ENCODE measurements at places on chromosomes 5 and 9.

DNA sequence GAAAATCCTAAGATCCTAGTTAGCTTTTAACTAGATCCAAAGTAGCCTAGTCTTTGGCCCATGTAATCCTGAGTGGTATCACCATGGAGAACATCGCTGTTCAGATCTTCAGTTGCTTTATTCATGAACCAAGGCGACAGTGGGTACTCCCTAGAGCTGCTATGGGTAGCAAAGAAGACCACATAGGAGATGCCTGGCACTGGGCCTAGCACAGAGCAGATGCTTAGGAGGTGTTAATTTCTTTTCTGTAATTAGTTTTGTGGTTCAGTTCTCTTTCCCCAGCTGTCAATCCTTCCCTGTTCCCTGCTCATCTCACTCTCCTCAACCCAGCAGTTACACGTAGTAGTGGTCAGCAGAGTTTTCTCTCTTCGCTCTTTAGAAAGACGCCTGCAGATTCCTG, 9.3 kb downstream of the CAST start:
- DNase-seq, result no peak

- no peak for DNase-seq
Observed at GRCh38 chr5:12013351-12013750, 109.1 kb upstream of the CTNND2 start.

DNA sequence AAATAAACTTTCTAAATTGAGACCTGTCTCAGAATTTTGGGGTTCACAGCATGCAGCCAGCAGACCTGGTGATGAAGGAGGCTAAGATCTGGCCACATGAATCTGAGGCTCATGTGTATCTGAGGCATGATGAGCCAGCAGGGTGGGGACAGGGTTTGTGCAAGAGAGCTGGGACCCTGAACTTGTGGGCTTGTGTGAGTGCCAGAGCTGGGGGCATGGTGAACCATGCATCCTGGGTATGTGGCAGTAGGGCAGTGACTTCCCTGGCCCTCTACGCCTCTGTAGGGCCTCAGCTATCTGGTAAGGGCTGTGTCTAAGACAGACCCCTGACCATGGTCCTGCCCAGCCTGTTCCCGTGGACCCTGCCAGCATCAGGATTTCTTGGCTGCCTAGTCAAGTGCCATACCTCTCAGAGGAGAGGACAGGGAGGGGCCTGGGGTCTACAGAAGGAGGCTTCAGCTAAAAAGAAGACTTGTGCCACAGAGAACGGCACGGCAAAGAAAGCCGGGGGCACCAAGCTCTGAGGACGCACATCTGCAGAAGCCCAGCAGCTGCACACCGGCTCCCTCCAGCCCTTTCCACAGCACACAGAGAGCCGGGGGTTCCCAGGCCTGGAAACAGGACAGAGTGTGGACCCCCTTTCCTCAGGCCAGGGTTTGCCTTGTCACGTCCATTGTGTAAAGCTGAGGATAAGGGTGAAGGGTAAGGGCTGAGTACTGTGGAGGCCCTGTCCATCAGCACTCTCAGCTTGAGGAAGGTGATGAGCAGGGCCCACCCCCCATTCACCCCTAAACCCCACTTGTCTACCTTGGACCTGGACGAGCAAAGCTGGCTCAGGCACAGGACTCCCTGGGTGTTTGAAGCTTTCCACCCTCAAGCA, 130.1 kb downstream of the MRPL36 start:
- DNase-seq, result no peak

- no peak for DNase-seq
Observed at GRCh38 chr9:75235632-75236031, 147.3 kb downstream of the OSTF1 start.

DNA sequence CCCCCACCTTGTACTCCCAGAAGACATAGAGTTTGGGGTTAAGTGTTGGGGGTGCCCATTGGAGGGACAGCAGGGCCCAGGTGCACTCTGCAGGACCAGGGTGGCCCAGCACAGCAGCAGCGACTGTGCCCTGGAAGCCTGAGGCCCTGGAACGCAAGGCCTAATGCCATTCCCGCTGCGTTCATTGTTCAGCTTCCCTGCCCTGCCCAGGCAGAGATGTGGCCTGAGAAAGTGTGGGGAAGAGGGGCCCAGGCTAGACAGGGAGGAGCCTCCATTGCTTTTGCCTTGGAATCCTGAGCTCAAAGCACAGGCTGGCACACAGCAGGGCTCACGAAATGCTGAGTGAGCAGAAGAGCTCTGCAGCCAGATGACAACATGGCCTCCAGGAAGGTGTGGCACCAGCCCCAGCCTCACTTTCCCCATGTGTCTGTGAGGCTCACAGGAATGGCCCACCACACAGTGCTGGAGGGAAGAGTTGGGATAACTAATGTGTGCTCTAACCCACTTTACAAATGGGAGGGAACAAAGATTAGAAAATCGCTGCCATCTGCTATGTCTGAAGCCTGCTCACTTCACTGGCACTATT, 19.4 kb downstream of the S1PR3 start:
- no peak for DNase-seq

GRCh38 chr9:38311382-38312270, 80.9 kb upstream of the ALDH1B1 start:
- DNase-seq, result no peak

- DNase-seq, result peak; percentile 9
Observed at GRCh38 chr5:96279801-96280542, 153.1 kb downstream of the PCSK1 start.

DNA sequence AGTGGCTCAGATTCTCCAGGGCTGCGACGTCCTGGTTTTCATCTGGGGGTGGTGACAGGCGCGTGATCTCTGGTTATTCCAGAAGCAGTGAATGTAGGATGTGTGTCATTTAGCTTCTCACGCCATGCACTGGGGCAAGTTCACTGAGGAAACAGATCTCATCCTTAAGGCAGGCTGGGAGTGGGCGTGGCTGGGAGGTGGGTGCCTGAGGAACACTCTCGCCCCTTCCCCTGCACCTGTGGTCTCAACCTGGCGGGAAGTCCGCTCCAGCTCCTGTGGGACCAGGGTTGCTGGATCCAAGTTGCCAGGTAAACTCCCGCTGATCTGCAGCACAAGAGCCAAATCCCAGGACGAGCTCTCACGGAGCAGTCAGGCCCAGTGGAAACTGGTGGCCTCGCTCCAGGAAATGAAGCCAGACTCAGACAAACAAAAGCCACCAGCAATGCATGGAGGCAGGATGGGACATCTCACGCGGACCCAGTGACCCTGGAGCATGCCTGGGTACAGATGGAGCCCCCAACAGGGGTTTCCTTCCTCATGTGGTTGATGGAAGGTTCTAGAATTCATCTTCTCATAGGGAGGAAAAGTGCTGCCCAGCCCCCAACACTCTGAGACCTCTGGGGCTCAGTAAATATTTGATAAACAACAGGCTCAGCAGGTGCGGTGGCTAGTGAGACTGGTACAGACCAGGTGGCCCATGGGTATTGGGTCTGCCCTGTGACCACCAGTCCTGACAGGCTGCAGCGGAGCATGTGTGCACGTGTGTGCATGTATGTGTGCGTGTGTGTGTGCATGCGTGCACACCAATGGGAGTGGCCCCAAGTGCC, 16.3 kb upstream of the SLC12A7 start:
- DNase-seq, result no peak

GRCh38 chr5:103093727-103094126, 26.2 kb downstream of the GIN1 start:
- no peak for DNase-seq

DNA sequence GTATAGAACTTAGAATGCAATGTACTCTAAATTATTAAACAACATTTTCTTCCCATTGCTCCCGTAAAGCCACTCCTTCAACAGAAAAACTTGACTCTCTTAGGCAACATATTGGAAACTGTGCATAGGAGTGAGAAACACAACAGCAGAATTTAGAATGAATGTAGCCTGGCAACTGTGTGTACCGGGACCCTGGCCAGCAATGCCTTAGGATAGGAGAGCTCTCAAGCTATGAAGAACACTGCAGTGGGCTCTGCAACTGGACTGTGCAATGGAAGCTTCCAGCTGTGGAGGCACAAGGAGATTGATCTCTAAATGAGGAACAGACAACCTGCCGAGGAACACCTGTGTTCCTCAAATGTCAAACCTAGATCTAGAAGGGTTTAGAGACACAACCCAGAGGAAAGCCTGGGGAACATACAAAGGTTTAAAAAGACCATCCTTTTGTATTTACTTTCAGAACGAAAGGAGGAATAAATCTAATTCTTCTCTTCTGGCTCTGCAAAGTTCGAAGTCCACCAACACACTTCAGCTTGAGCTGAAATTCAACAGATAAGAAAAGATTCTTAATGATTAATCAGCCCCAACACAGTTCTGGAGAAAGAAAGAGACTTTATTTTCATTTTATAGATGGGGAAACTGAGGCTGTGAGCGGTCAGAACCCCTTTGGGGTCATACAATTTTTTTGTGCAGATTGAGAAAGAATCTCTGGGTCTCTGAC, 51.5 kb upstream of the ARL15 start:
- no peak for DNase-seq

GRCh38 chr5:123227216-123227615, 138.2 kb downstream of the PRDM6 start:
- DNase-seq, result no peak

GRCh38 chr5:103862398-103862797, 299.8 kb upstream of the NUDT12 start:
- no peak for DNase-seq

- DNase-seq, result no peak
Observed at GRCh38 chr5:50564079-50564478, 102.4 kb upstream of the PARP8 start.

DNA sequence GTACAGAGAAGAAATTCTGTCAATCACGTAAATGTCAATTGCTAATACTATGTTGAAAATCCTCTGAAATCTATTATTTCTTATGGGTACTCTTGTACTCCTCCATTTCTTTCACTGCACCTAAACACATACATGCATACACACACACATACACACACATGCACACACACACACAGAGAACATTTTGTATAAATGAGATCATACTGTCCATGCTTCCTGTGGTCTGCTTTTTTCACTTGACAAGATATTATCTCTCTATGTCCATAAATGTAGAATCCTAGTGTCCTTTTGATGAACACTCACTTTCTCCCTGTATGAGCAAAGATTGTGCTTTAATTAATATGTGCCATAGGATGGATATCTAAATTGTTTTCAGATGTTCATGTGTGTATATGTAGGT, 32.7 kb upstream of the TLR4 start:
- no peak for DNase-seq
